NCI-H2081 treated with DMSO at 0.1 percent for 48 hours (cell line): ENCODE measurements at places on chromosomes 5 and 9.

DNA sequence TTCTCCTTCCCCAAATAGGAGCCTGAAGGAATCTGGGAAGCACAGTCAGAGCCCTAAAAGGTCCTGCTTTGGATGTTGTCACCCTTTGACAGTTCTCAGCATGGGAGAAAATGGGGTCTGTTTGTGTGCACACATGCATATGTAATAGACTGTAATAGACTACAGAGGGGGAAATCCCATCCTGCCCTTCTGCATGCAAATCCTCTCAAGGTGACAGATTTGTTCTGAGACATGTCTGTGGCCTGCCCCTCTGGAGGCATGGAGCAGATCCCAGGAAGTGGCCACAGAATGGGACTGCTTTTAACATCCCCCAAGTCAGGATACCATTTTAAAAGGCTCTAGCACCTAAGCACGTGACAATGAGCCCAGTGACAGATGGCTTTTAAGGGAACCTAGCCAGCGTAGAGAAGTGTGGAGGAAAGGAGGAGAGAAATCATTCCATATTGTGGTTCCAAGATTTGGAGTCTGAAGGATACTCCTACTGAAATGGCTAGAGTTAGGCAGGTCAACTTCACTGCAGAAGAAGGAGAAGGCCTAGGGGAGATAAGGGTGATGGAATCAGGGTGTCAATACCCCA lies 483.5 kb downstream of the SPOCK1 start:
- no peak for DNase-seq

- DNase-seq, result no peak
Measured at GRCh38 chr5:151257731-151258181, 4.8 kb downstream of the GM2A start.

- no peak for DNase-seq
Measured at GRCh38 chr9:93190656-93191353, 6.9 kb downstream of the WNK2 start.

DNA sequence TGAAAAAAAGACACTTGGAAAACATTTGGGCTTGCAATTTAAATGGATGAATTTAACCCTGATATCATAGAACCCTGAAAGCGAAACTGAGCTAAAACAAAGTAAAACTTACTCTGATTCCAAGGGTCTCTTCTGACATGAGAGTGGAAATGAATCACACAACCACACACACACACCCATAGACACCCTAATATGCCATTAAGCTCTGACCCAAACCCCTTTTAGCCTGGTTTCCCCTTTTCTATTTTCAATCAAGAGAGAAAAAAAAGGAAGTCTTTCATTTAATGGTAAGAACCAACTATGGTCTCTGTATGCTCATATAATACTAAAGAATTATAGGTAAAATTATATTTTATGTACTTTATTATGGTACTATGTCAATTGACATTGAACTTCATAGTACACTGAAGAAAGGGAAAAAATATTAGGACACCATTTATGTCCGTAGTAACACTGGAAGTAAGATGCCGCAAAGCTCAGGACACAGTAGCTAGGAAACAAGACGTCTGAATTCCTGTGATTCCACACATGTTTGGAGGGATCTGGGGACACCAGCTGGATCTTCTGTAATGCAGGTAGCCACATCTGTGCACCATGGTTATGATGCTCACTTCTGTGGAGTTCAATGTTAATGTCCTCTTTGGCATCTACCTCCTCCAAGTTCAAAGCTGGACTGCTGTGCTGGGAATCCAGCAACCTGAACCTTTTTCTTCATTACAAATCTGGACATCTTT lies 95.8 kb downstream of the PCSK1 start:
- no peak for DNase-seq

GRCh38 chr9:76542360-76542759 lies 83.4 kb downstream of the GCNT1 start:
- no peak for DNase-seq

GRCh38 chr5:13976867-13977830 lies 32.7 kb upstream of the DNAH5 start:
- DNase-seq, result peak; percentile 39

DNA sequence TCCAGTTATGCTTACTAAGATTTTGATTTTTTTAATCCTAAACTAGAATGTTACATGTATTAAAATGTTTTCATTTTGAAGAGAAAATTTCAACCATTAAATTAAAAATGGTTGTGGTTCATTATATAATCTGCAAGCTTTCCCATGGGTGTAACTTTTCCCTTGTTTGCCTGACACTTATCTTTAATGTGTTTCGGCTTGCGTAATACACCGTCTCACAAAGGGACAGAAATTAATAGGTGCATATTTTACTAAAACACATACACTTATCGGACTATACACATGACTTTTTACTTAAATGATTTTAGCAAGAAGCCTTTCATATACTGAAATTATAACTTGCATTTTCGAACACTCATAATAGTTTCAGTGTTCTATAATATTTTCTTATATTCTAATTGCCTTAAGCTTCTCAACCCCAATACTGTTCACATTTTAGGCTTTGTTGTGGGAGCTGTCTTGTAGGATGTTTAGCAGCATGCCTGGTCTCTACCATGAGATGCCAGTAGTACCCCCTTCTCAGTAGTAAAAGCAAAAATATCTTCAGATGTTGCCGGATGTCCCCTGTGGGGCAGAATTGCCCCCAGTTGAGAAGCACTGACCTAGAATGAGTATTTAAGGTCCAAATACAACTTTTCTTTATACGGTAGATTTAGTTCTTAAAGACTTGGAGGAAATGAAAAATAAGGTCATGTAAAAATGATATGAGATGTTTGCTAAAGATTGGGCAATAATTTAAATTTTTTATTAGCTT lies 28.6 kb downstream of the UGCG start:
- DNase-seq, result no peak

DNA sequence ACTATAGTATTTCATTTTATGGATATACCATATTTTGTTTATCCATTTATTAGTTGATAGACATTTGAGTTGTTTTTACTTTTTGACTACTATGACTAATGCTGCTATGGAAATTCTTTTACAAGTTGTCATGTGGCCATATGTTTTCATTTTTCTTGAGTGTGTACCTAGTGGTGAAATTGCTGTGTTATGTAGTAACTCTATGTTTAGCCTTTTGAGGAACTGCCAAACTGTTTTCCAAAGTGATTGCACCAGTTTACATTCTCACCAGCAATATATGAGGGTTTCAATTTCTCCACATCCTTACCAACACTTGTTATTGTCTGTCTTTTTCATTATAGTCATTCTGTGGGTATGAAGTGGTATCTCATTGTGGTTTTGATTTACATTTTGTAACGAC lies 75.4 kb downstream of the GRIA1 start:
- DNase-seq, result no peak

- no peak for DNase-seq
Measured at GRCh38 chr5:155594270-155594669, 580.7 kb downstream of the KIF4B start.

DNA sequence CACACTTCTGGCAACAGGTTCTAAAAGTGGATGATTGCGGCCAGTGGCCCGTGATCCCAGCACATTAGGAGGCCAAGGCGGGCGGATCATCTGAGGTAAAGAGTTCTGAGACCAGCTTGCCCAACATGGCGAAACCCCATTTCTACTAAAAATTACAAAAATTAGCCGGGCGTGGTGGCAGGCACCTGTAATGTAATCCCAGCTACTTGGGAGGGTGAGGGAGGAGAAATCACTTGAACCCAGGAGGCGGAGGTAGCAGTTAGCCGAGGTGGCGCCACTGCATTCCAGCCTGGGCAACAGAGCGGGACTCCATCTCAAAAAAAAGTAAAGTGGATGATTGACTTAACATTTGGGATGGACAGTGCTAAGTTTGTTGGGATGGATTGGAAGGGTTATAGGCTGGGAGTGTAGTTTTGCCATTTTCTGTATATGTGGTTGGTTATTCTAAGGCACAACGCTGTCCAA lies 3.4 kb downstream of the MATR3 start:
- DNase-seq, result no peak

DNA sequence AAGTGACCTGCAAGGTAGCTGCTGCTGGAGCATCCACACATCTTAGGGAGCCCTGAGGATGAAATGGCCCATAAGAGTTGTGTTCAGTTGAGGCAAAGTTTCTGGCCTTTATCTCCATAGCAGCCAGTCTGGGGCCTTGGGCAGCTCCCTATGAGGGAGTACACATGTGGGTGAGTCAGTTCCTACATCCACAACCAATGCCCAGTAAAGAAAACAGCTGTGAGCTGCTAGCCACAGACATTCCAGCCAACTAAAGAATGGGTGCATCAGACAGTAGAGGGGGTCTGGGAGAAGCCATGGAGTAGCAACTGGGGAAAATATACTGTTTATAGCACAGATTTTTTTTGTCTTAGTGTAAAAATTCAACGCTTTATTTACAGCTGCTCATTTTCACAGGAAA lies 720.7 kb downstream of the TLE1 start:
- DNase-seq, result no peak

GRCh38 chr9:135864447-135865049 lies 42.8 kb downstream of the CAMSAP1 start:
- DNase-seq, result no peak

GRCh38 chr5:126462239-126463014 lies 39.2 kb downstream of the GRAMD2B start:
- DNase-seq, result no peak

DNA sequence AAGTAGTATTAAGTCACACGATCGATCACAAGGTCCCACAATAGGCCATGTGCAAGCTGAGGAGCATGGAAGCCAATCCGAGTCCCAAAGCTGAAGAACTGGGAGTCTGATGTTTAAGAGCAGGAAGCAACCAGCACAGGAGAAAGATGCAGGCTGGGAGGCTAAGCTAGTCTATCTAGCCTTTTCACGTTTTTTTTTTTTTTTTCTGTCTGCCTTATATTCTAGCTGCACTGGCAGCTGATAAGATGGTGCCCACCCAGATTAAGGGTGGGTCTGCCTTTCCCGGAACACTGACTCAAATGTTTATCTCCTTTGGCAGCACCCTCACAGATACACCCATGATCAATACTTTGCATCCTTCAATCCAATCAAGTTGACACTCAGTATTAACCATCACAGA lies 6.5 kb downstream of the PPIP5K2 start:
- DNase-seq, result no peak

GRCh38 chr9:125145425-125145824 lies 2.1 kb upstream of the SCAI start:
- DNase-seq, result no peak

- DNase-seq, result no peak
Measured at GRCh38 chr5:168447808-168448207, 38.5 kb upstream of the RARS1 start.

DNA sequence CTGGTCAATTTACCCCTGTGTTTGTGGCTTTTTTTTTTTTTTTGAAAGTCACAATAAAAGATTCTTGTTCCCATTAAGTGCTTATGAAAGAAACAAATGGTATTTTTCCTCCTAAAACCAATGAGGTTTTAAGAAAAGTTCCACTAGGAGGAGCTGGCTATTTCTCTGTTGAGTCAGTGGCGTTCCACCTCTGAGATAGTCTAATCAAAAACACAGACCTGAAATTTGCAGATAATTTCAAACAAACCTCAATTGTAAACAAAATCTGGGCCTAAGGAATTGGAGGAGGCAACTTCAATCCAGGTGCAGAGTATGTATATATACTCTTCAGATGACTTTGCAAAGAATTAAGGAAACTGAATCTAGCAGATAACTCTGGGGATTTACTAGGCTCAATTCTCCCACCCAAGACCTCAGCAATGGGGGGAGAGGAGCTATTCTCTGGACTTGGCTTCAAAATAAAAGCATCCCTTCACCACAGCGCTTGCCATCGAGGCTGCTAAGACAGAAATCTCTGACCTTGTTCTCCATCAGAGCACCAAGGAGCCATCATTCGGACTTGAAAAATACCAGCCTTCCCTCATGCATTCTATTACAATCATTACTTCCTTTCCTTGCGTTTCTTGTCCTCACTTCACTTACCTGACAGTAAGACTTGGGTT lies 52.4 kb downstream of the FANCC start:
- no peak for DNase-seq

GRCh38 chr5:172178991-172179989 lies 8.7 kb downstream of the STK10 start:
- DNase-seq, result no peak

DNA sequence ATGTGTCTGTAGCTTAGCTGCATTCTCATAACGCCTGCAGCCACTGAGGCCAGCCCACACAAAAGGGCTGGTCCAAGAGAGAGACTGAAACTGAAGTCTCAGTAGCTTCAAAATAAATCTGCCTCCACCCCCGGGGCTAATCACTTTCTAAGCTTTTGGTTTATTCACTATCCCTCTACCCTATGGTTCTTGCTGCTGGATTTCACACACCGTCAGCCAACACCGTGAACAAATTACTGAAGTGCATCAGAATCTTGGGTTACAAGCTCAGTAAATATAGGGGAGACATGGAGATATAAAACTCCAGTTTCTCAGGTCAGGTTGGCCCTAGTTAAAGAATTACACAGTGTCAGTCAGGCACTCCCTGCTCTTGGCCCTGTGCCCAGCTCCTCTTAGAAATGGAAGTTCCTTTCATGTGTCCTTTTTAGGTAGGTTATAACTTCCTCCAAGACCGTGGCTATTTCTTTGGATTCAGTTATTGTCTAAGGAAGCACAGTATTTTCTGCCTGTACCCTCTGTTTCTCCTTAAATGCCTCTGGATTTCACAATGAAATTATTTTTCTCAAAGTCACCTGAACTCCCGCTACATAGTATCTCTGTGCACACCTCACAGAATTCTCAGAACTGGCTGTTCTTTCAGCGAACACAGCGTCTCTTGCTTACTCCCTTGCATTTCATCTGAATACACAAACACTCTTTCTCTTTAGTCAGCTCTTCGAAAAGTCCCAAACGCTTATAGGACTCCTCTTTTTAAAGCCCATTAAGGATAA lies 112.5 kb downstream of the FAM174A start:
- DNase-seq, result no peak

- DNase-seq, result no peak
Measured at GRCh38 chr5:150658699-150659265, 2.3 kb upstream of the MYOZ3 start.

DNA sequence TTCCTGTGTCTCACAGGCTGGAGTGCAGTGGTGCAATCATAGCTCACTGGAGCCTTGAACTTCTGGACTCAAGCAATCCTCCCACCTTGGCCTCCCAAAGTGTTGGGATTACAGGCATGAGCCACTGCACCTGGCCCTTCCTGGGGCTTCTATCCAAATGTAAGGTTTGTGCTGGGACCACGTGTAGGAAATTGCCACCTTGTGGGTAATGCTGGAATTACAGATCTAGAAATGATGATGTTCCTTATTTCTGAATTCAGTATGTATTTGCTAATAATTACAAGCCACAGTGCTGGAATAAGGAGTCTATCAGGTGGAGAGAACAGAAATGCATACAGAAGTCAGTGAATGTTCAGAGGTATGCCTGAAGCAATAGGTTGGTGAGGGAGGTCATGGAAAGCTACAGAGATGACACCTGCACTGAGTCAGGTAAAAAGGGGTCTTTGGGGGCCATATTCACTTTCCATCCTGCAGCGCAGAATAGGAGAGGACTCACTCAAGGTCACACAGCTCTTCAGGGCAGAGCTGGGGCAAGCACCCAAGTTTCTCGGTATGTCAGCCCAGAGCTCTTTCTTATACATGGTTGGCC lies 8.8 kb upstream of the IGFBPL1 start:
- no peak for DNase-seq

- DNase-seq, result no peak
Measured at GRCh38 chr9:83935276-83935935, 14.2 kb upstream of the KIF27 start.
